ENCODE measurements at places on chromosomes 16 and 17.

GRCh38 chr16:48052731-48053417 lies 102.9 kb downstream of the ABCC12 start:
- DNase-seq, result no peak

- DNase-seq, result no peak
Measured at GRCh38 chr16:66832661-66833305, 2.0 kb upstream of the NAE1 start.

- DNase-seq, result no peak
Measured at GRCh38 chr16:15033309-15033707, 22.6 kb downstream of the NTAN1 start.

GRCh38 chr16:5982979-5983378 lies 885.4 kb upstream of the EEF2KMT start:
- no peak for DNase-seq

- no peak for DNase-seq
Measured at GRCh38 chr17:33667052-33667509, 374.0 kb upstream of the ASIC2 start.

DNA sequence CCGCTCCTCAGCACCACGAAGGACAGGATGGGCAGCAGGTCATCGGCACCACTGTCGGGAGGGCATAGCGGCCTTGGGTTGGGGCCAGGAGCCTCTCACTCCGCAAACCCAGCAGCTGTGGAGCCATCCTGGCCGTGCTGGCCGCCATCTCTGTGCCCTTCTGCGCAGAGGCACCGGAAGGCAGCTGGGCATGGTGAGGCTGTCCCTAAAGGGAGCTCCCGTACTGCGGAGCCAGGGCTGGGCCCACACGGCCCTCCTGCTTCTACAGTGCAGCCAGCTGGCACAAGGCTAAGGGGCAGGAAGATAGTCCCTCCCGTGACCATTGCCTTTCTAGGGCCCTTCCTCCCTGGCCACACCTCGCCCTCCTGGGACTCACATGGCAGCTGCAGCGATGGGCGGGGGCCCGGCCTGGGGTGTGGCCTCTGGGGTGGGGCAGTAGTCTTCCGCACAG lies 7.0 kb upstream of the SPATA2L start:
- no peak for DNase-seq

DNA sequence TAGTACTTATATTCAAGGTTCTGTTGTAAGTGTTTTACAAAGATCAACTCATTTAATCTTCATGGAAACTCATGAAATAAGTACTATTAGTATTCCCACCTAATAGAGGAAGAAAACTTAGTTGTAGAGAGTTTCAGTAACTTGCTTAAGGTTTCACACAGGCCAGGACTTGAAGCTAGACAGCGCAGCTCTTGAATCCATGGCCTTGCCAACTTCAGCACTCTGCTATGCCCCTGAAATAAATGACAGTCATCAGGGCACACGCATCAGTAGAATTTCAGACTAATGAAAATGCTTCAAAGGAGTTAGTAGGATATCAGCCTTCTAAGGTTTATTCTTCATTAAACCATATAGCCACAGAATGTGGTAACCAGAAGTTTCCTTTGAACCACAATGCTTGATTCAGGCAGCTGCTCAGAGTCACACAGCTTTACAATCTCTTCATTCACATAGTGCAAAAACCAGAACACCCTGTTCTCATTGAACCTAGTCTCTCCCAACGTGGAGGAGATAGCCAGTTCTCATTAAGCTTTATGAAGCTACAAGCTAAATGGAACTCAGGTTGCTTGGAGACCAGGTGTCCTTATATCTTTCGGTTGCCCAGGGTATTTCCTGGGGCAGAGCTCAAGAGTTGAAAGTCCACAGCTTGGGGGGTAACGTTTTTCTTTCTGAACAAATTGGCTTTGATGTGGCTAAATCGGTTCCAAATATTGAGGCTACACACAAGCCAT lies 39.7 kb downstream of the KCNJ2 start:
- no peak for DNase-seq

DNA sequence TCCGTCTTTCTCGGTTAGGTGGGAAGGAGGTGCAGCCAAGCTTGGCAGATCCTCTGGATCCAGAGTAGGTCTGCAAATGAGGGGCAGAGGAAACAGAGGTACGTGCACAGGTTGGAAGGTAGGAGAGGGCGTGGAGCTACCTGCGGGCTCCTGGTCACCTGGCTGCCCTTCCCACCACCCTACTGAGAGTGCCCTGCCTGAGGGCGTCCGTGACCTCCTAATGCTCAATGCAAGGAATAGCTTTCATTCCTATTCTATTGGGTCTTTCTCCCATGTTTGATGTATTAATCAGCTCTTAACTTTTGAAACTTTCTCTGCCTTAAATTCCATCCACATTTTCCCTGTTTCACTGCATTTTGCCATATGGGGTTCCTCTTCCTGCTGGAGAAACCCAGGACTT lies 44.6 kb downstream of the MYH13 start:
- no peak for DNase-seq

- DNase-seq, result no peak
Measured at GRCh38 chr16:2950353-2950724, 13.7 kb upstream of the KREMEN2 start.

- no peak for DNase-seq
Measured at GRCh38 chr17:77772899-77773358, 185.6 kb upstream of the TNRC6C start.

GRCh38 chr17:15255713-15256454 lies 9.2 kb downstream of the PMP22 start:
- DNase-seq, result no peak

GRCh38 chr16:78437352-78437968 lies 338.0 kb downstream of the WWOX start:
- no peak for DNase-seq

DNA sequence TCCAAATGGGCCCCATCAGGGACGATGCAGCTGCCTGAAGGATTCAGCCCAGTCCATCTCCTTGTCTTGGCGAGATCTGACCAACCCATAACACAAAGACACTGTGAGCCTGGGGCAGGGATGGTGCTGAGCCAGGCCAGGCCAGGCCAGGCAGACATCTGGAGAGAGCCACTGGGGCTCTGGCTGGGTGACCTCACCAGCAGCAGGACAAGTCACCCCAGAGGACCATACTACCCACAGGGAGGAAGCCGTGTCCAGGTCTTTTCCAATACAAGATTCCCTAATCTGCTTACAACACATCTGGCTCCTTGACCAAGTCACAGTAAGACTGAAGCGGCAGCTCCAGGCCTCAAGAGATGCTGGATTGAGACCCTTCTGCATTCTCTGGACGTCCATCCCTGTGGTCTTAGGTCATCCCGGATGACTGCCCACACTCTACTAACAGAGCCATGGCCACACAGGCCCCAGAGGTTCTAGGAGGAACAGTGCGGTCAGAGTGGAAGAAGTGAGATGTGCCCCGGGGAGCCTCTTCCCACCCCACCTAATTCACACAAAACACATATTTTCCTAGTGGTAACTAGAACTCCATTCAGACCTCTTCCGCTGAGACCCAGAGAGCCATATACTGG lies 81.8 kb upstream of the RCVRN start:
- peak; percentile 54 for DNase-seq

DNA sequence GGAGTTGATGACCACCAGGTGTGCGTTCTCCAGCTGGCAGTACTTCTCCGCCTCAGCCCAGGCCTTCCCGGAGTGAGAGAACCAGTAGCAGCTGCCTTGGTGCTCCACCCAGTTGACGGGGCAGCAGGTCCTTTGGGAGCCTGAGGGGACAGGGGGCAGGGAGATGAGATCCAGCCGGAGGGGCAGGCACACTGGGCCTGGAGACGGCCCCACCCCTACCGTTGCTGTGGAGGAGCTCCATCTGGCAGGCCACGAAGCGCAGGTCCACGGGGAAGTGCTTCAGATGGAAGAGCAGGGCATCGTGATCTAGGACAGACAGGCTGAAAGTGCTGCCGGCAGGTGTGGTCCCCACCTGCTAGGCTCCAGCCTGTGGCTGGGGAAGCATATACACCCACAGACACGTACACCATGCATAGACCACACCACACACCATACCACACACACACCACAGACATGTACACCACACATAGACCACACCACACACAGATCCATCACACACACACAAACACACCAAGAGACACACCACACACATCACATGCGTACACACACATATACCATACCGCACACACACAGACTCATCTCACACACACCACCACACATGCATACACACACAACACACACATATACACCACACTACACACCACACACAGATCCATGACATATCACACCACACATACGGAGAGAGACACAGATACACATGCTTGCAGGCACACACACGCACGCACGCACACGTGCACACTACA lies 7.4 kb downstream of the ASGR2 start:
- DNase-seq, result no peak

GRCh38 chr16:73405851-73406250 lies 357.9 kb upstream of the ZFHX3 start:
- no peak for DNase-seq

- no peak for DNase-seq
Measured at GRCh38 chr17:57463103-57463885, 207.0 kb downstream of the MSI2 start.

- DNase-seq, result no peak
Measured at GRCh38 chr16:69917739-69918138, 33.4 kb upstream of the CLEC18A start.

DNA sequence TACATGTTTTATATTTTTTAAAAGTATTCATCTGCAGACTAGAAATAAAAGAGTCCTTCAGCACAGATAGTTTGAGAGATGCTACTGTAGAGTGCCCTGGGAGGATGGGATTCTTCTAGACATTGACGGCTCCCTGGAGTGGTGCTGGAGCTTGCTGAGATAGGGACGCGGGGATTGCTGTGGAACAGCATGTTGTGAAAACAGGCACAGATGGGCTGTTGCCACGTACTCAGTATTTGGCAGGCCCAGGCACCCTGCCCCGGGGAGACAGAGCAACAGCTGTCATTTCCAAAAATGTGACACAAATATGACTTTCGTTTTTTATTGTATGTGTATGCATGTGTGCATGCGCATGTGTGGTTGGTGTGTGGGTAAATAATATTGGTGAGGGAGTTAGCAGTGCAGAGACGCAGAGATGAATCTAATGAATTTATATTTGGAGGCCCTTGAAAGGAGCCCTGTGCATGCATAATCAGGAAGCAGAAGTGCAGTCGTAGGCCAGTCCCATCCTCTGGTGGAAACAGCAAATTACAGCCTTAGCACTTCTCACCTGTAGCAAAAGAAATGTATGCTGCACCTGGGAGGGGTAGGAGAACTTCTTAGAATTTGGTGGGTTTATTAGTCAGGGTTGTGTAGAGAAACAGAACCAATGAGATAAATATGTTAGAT lies 6.2 kb upstream of the ABCA8 start:
- DNase-seq, result peak; percentile 63

GRCh38 chr17:17938388-17939107 lies 33.7 kb downstream of the TOM1L2 start:
- DNase-seq, result no peak

DNA sequence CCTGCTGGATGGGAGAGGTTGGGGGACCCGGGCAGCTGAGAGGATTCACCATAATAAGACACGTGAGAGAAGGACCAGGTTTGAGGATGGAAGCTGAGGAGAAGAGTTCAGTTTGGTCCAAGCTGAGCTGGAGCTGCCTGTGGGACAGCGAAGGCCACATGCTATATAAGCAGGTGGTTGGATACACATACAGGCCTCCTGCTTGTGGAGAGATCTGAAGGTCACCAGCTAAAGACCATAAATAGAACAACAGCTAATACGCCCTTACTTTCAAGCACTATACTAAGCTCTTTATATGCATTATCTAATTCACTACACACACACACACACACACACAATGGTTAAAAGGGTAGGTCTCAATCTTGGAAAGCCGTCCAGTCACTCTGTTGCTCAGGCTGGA lies 32.1 kb downstream of the DUSP14 start:
- no peak for DNase-seq

GRCh38 chr16:77297996-77298395 lies 98.8 kb downstream of the SYCE1L start:
- DNase-seq, result no peak

- no peak for DNase-seq
Measured at GRCh38 chr16:13545271-13545670, 374.7 kb upstream of the ERCC4 start.

- no peak for DNase-seq
Measured at GRCh38 chr16:73233329-73233765, 185.4 kb upstream of the ZFHX3 start.

GRCh38 chr17:69246726-69247375 lies 18.2 kb upstream of the ABCA10 start:
- DNase-seq, result no peak

- no peak for DNase-seq
Measured at GRCh38 chr17:19461116-19461515, 50.1 kb downstream of the RNF112 start.

DNA sequence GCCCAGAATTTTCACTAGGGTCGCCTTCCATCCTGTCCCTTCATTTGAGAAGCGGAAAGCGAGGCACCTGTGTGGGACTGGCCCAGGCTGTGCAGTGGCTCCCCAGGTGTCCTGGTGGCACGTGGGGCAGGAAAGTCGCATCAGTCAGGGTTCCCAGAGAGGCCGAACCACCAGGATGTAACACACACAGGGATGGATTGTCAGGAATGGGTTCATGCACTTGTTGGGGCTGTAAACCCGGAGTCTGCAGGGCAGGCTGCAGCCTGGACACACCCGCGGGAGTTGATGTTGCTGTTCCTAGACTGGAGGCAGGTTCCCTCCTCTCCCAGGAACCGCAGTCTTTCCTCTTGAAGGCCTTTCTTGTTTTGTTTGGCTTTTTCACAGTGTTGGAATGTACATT lies 30.7 kb upstream of the RPTOR start:
- DNase-seq, result no peak

DNA sequence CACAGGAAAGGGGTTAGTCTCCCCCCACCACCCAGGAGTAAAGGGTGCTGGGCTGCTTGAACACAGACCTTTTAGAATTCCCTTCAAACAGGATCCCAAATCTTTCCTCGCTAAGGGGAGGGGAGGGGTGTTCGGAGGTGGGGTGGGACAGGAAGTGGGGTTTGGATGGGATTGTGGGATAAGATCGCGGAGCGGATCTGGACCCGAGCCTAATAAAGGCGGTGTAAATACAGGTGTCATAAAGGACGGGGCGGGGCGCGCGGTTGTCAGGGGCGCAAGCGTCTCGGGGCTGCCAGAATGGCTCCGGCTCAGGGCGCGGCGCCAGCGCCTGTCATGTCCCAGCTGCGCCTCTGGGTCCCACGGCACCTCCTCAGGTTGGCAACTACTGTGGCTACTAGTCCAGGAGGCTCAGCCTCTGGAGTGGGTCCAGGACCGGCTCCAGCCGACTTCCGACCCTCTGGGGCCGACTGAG lies 59.8 kb upstream of the FBXO47 start:
- DNase-seq, result no peak

DNA sequence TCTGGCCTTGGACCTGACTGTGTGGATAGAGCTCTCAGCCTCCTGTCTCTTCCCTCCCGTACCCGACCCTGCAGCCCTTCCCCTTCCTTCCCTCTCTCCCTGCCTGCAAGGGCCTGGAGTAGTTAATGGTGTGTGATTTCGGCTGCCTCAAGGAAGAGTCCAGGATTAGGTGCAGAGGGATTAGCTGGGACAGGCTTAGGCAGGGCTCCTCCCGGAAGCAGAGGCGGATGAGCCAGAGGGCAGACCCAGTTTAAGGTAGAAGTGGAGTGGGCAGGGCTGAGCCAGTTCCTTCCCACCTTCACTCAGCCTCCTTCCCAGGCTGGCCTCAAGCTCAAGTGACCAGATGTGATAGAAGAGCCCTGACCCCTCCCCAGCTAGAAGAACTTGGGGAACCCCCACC lies 16.8 kb downstream of the GUCY2D start:
- DNase-seq, result no peak

Data from dorsolateral prefrontal cortex (tissue), 122 donors.